ENCODE measurements at places on chromosomes 3 and 15.
A peak's percentile ranks its signal among the peaks of the same experiment; 100 is the strongest.

GRCh38 chr3:70914862-70915261 lies 602.4 kb upstream of the MDFIC2 start:
- DNase-seq = no peak

DNA sequence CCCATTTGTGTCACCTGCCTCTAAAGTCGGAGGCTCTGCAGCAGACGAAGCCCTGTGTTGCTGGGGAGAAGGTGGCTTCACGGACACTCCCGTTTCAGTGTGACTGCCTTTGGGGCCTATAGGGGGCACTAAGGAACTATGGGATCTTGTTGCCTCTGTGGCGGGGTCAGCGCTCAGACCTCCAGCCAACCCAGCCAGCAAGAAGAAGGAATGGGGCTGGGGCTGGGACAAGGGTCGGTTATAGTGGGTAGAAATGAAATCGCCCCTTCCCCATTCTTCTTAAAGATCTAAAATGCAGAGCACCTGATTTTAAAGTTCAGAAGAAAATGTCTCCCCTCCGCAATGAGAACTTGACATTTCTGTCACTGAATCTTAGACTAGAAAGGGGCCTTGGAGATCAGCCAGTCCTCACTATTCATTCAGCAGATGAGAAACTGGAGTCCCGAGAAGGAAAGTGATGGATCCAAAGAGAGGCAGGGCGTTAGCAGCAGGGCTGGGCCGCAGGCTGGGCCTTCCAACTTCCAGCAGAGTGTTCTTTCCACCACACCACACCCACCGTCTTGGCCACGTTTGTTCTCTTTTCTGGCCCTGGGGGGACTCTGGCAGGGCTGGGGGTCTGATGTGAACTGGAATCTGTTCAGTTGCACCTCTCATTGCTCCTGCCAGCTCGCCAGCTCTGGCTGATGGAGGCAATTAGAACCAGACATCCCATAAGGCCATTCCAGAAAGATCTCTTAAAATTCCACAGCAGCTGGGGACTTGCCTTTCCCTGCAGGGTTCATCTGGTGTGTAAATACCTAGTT lies 195.4 kb downstream of the OPA1 start:
- DNase-seq = peak; percentile 60

- no peak for DNase-seq
These were observed 25.8 kb upstream of the PAQR5 start for GRCh38 chr15:69272891-69273290.

- no peak for DNase-seq
These were observed 29.4 kb downstream of the NR2F2 start for GRCh38 chr15:96359616-96360521.

GRCh38 chr15:45734260-45734711 lies 99.5 kb downstream of the SQOR start:
- DNase-seq = no peak

DNA sequence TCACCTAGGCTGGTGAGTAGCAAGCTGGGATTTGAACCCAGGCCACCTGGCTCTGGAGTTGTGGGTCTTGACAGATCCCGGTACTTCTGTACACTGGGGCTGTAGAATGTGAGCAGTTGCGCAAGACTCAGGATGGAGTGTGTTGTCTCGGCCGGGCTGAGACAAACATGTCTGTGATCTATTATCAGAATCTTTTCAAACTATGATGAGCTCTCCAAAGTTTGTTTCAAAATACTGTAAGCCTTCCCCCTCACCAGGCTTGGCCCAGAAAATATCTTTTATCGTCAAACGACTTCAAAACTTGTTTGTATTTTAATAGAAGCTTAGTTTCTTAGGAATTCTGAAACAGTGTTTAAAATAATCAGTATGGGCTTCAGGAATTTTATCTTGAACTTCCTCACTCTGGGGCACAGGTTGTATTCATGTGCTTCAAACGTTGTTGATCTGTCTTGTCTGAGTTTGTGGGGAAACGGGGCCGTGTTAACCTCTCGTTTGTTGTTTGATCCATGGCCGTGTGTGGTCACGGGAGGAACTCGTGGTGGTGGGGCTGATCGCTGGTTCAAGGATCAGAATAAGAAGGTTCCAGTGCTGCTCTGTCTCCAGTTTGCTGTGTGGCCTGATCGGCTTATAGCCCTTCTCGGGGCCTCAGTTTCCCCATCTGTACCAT lies 40.3 kb upstream of the TFRC start:
- DNase-seq = peak; percentile 94

DNA sequence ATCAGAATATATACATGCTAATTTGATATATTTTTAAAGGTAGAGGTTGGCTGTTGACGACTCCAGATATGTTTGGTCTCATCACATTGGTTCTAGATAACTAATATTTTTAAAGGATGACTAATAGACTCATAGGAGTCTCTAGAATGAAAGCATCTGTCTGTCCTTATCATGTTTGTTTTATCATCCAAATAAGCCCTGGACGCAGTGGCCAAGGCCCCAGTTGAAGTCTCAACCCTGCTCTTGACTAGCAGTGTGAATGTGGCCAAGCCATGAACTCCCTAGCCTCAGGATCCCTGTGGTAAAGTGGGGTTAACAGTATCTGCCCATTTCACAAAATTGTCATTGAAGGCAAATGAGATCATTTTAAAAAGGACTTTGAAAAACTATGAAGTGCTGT lies 53.6 kb downstream of the ABHD2 start:
- no peak for DNase-seq

DNA sequence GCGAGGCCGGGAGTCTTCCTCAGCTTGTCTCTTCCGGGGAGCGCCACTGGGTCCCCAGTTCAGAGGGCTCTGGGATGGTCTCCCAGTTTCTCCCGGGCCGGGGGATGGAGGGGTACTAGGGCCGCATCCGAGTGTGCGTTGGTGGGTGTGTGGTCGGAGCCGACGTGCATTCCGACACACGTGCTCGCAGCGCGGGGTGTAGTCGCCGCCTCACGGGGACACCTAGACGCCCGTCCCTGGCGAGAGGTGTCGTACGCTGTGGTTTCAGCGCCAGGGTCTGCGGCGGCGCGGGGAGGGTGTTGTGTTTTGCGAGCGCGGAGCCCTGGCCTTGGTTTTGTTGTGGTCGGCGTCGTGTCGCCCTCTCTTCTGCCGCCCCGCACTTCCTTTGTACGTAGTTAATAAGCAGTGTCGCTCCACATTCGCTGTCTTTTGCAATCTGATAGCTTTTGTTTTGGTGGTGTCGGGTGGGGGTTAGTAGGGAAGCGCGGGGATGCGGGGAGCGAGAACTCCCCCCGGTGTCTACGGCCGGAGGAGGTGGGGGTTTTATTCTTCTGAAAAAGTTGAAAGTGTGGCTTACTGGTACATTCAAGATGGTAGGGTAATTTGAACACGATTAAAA lies 2.2 kb downstream of the IGF1R start:
- peak; percentile 30 for DNase-seq

- DNase-seq = no peak
These were observed 37.8 kb upstream of the TASOR start for GRCh38 chr3:56720849-56721248.

DNA sequence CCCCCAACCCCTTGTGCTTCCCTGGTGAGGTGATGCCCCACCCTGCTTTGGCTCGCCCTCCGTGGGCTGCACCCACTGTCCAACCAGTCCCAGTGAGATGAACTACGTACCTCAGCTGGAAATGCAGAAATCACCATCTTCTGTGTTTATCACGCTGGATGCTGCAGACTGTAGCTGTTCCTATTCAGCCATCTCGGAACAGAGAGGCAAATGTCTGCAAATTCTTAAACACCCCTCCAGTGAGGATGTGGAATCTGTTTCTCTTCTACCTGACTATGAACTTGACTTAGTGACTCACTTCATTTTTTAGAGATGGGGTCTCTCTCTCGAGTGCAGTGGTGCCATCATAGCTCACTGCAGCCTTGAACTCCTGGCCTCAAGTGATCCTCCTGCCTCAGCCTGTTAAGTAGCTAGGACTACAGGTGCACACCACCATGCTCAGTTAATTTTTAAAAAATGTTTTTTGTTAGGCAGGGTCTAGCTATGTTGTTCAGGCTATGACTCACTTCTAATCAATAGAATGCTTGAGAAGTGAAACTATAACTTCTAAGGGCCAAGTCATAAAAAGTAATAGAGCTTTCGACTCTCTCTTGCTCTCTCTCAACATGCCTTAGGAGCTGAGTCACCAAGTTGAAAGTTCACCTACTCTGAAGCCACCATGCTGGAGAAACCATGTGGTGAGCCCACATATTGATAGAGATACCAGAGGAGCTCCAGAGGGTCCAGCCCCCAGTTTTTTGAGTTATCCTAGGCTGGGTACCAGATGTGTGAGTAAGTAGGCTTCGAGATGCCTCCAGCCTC lies 11.5 kb upstream of the PARP14 start:
- DNase-seq = peak; percentile 44

DNA sequence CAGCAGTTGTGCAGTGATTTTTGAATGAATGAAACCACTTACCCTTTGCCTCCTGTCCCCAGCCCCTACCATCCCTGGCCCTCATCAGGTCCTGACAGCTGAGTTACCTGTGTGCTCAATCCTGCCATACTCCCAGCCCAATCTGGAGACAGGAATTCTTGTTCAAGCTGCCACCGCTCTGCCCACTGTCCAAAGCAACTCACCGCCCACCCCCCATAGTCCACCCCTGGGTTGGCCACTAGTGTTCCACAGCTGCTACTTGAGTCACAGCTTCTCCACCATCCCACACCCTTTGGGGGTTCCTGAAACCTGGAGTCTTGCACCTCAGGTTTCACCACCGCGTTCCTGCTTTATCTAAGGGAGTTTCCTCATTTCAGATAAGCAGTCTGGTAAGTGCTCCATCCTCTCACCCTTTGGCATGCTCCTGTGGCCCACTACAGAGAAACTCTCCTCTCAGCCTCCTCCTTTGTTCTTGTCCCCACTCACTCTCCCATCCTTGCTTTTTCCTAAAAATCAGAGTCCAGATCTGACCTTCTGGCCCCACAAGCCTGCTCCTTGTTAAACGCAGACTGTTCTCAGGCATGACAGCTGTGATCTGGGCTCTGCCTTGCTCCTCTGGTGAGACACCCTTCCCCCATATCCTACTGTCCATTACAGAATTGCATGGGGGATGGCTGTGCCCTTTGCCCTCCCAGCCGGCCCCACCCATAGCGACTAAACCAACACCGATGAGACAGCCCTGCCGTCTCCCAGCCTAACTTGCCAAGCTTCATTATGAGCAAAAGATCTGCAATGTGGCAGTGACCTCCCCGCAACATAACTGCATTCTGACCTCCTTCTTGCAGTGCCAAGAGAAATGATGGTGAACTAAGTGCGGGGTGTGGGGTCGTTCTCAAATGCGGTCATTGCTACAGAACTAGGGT lies 50.0 kb downstream of the CYP19A1 start:
- DNase-seq = peak; percentile 59

DNA sequence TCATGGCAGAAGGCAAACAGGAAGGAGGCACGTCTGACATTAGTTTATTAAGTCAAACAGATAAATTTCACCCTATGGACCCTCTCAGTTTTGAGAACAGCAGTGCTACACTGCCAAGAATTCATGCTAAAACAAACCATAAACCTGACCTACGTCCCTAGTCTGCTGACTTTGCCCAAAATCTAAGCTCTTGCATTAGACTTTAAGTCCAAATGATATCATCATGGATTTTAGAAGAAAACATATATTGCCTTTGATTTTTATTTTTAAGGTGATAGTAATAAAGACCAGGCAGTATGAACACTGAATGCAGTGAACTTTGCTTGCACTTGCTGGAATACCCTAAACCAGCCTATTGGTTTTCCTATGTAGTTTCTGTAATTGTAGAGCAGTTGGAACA lies 79.6 kb upstream of the GADL1 start:
- no peak for DNase-seq

GRCh38 chr3:190826018-190826417 lies 36.5 kb downstream of the GMNC start:
- DNase-seq = peak; percentile 5

DNA sequence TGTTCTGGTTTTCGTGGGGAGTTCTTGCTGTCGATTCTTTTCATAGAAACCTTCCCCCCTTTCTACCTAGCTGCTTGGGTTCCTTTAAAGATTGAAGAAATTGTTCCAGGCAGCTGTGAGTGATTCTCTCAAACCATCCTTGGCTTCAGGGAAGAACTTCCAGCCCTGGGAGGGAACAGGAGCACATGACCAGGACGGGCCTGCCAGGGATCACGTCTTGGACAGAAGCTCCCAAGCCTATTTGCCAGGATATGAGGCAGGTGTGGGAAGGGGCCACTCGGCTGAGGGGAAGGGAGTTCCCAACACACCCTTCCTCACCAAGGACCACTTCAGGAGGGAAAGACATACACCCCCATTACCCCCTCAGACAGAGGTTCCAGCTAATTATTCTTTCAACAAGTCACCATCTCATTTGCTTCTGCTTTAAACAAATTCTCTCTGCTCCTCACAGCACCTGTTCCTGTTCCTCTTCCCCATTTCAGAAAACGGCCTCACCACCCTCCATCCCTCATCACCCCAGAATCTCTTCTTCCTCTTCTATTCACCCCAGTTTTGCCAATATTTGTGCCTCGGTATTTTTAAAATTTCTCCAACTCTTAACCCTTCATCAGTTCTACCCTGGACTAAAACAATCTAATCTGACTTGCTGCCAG lies 62.5 kb downstream of the WHAMM start:
- no peak for DNase-seq

DNA sequence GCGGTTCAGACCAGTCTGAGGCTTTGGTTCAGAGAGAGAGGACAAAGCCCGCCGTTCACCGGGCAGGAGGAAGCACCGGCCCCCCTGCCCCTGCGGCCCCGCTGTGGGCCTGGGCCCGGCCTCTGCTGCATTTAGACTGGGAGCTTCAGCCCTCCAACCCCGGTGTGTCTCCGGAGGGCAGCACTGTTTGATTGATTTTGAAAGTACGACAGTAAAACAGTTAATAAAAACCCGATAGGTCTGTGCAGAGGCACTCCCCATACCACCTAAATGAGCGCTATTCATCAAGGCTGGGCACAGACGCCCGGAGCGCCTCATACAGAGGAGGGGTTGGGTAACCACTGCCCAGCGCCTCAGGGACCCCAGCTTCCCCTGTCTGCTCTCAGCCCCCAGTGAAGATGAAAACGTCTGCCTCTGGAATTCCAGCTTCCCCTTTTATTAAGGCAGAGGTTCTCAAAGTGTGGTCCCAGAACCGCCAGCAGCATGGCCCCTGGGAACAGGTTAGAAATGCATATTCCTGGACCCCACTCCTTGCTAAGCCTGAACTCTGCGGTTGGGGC lies 256.7 kb upstream of the TLE3 start:
- no peak for DNase-seq

DNA sequence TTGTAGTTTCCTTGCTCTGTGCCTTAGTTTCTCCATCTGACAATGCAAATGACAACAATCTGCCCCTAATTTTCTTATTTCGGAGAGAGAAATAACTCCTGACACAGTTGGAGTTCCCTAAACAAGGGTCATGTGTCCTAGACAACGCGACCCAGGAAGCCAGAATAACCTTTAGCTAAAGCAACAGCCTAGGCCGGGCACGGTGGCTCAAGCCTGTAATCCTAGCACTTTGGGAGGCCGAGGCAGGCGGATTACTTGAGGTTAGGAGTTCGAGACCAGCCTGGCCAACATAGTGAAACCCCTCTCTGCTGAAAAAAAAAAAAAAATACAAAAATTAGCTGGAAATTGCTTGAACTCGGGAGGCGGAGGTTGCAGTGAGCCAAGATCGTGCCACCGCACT lies 49.9 kb downstream of the MCF2L2 start:
- no peak for DNase-seq

GRCh38 chr15:82139823-82140268 lies 94.0 kb upstream of the MEX3B start:
- DNase-seq = peak; percentile 47

All from amniotic epithelial cell (primary cell).